ENCODE measurements at places on chromosomes 5 and 9.
A peak's percentile ranks its signal among the peaks of the same experiment; 100 is the strongest.

DNA sequence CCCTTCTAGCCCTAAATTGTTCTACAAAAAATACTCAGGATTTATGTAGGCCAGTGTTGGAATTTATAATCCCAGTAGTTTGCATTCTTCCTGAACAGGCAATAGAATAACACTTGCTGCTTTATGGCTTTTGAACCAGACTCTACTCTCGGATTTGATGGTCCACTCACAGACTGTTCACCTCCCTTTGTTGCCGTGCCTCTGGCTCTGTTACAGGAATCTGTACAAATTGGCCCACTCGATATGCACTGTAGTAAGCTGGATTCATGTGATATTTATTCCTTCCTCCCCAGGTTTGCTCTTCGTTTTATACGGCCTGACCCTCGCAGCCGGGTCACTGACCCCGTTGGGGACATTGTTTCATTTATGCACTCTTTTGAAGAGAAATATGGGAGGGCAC, 43.7 kb downstream of the FAF2 start:
- no peak for DNase-seq

GRCh38 chr9:136156209-136157120, 37.8 kb upstream of the TMEM250 start:
- no peak for DNase-seq

DNA sequence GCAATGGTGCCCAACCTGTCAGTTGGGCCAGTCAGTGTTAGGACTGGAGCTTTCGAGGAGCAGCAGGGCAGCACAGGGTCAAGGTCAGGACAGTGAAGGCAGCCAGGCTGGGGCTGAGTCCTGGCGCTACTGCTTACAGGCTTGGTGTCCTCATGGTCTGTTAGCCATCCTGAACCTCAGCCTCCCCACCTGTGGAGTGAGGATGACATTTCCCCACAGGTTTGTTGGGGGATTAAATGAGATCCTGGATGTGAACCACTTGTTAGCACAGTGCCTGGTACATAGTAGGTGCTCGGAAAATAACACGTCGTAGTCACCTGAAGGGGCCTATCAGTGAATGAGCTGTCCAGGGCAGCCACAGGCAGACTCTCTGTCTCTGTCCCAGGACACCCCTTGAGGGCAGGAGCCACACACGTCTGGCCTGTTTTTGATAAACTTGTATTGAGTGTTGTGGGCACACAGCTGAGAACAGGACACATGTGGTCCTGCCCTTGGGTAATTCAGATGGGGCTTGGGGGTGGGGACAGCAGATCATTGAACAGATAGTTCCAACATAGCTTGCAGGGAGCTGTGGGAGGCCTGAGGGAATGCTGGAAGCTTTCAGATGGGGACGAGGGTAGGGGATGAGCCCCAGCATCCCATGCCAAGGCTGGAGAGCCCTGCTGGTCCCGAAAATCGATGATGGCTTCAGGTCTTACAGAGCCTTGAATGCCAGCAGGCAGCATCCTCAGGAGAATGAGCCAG, 69.3 kb downstream of the AMBP start:
- no peak for DNase-seq

- no peak for DNase-seq
These were observed 157.5 kb upstream of the SMIM23 start for GRCh38 chr5:171627936-171628632.

- no peak for DNase-seq
These were observed 855.5 kb upstream of the NUDT12 start for GRCh38 chr5:104418056-104418455.

DNA sequence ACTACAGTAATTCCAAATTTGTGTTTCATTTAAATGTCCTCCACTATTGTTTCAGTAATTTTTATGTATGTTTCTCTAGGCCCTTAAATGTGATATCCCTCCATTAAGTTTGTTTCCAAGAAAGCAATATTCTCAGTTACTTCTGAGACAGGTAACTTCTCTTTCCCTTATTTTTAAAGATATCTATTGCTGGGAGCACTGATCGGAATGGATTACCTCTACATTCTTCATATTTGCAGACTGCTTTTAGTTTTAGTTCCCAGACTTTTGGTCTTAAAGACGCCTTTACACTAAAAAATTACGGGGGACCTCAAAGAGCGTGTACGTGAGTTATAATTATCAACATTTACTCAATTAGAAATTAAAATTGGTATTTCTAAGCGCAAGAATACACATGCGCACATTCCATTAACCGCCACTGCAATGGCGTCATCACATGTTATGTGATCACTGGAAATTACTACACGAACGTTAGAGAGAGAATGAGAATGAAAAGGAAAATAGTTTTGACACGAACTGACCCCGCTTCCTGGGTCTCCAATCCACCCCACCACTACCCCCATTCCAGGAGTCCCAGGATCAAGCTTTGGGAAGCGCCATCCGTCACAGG, 519 bp upstream of the RAD50 start:
- no peak for DNase-seq

DNA sequence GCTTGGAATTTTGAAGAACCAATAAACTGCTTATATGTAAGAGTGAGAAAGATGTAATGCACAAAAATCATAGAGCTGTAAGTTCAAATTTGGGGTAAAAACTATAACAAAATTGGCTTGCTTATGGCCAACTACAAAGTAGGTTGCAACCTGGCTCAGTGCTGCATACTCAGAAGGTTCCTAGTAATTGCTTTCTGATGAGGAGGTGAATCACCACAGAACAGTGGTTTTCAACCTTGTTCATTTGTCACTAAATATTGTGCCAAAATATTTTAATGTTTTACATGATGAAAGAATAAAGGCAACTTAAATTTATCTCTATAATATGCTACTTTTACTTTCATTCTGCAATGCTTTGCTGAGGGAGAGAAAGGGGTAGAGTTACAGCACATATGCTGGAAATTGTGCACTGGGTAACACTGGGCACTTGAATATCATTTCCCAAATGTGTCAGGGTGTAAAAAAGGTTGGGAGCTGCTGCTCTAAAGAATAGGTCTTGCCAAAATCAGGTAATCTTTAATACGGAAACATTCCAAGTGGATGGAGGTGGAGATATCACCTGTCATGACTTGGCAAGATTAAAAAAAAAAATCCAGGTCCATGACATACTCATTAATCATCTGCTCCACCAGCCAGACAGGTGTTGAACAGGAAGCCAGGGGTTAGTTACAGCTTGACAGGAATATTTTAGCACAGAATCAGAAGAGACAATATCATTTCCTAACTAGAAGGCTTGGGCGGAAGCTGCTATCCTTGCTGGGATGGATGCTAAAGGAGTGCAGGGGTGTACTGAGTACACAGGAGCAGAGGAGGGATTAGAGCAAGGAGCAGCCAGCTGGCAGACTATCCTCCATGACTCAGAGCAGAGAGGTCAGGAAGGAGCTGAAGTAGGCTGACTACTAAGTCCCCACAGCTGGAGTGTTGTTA, 34.6 kb upstream of the CCL21 start:
- DNase-seq = peak; percentile 69

- peak; percentile 94 for DNase-seq
These were observed 17.1 kb downstream of the SCAI start for GRCh38 chr9:125126019-125126746.

DNA sequence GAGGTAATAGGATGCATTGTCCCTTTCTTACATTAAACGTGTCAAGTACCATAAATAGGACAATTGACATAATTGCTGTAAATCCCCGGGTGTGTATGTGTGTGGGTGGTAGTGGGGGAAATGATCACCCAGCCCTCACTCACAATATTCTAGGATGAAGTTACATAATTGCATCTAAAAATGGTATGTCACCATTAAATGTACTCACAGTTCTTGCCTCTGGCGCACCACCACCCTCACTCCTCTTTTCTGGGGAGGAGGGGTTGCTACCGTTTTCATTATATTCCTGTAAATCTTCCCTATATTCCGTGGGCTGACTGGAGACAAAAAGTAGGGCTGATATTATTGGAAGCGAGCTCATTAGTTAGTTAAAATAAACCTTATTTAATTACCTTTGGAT, 563.8 kb downstream of the TLR4 start:
- no peak for DNase-seq

GRCh38 chr5:86625148-86625547, 7.4 kb downstream of the COX7C start:
- DNase-seq = no peak

DNA sequence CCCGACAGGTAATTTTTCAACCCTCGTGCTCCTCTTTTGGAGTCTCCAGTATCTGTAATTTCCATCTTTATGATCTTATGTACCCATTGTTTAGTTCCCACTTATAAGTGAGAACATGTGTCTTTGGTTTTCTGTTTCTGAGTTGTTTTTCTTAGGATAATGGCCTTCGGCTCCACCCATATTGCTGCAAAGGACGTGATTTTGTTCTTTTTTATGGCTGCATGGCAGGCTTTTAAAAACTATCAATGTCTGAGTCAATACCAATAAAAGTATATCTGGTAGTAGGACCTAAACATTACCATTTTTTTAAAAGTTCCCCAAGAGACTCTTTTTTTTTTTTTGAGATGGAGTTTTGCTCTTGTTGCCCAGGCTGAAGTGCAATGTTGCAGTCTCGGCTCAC, 3.9 kb upstream of the SLC26A2 start:
- no peak for DNase-seq

GRCh38 chr5:65012301-65012892, 243.7 kb downstream of the CWC27 start:
- DNase-seq = no peak

DNA sequence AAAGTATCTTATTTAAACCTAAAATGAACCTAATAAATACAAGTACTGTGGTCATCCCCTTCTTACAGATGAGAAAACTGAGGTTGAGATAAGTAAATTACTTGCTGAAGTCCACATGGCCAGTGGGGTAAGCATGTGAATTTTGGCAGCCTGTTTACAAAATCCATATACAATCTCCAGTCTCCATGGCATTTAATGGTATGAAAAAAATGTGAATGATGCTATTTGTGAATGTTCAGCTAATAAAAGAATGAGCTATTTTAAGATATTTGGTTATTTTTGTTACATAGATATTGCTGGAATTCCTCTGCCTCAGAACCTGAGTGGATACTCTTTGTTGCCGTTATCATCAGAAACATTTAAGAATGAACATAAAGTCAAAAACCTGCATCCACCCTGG, 19.3 kb upstream of the GPR150 start:
- no peak for DNase-seq

DNA sequence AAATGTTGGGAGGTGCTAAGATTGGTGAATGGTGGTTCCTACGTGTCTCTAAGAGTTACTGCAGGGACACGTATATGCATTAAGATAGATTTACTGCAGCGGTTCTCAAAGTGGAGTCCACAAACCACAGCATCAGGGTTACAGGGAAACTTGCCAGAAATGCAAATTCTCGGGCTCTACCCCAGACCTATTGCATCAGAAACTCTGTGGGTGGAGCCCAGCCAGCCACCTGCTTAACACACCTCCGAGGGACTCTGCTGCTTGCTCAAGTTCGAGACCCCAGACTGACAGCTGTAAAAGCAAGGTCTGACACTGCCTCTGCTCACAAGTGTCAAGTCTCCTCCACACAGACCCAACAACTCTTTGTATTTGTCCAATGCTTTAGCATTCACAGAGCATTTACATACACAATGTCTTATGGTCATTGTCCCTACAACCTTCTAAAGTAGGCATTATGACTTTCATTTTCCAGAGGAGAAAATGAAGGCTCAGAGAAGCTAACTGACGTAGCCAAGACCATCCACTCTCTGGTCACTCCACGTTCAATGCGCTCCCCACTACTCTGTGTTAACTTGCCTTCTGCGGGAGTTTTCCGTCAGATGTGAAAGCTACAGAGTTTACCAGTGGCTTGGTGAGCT, 48.8 kb downstream of the HSD17B3 start:
- no peak for DNase-seq

- DNase-seq = no peak
These were observed 6.0 kb downstream of the KIF12 start for GRCh38 chr9:114093031-114093471.

DNA sequence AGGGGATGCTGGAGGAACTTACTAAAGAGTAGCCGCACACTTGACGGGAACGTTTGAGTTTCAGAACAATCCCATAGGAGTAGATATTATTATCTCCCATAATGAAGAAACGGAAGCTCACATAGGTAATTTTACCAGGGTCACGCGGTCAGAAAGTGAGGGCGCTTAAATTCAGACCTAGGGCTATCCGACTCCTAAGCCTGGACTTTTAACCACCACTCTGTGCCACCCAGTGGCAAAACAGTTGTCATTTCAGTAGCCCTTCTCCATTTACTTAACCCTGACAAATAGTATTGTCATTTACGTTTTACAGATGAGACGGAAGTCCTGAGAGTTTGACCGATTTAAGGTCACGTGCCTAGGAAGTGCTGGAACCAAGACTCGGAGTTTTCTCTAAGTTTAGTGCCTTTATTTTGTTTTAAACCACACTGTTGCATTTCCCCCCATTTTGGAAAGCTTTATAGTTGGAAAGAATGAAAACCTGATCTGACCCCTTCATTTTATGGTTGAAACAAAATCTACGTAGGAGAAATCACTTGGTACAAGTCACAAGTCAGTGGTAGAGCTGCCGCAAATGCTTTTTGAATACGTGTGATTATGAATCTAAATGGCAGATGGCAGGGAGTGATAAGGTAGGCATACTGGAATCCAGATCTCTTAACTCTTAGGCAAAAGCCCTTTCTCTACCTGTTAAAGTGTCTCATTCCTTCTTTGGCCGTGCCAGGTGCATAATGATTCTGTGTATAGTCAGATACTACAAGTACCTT, 650 bp downstream of the MRRF start:
- DNase-seq = peak; percentile 23

- peak; percentile 39 for DNase-seq
These were observed 156.2 kb downstream of the MELK start for GRCh38 chr9:36728651-36729520.

GRCh38 chr5:65157906-65158603, 323.7 kb downstream of the ADAMTS6 start:
- DNase-seq = no peak

- no peak for DNase-seq
These were observed 62.8 kb downstream of the TLE1 start for GRCh38 chr9:81626511-81626910.

DNA sequence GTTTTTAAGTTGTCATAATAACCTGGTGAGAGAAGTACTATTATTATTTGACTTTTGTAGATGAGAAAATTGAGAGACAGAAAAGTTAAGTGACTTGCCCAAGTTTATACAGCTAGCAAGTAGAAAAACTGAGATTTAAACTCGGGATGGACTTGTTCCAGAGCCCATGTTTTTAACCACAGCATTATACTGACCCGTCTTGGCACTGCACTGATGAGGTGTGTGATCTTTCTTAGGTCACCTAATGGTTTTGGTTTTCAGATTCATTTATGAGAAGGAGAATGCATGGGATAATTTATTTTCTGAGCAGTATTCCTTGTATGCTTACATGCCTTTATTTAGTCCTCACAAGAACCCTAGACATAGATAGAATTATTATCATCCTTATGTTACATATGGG, 201.8 kb upstream of the CDKN2B start:
- no peak for DNase-seq

DNA sequence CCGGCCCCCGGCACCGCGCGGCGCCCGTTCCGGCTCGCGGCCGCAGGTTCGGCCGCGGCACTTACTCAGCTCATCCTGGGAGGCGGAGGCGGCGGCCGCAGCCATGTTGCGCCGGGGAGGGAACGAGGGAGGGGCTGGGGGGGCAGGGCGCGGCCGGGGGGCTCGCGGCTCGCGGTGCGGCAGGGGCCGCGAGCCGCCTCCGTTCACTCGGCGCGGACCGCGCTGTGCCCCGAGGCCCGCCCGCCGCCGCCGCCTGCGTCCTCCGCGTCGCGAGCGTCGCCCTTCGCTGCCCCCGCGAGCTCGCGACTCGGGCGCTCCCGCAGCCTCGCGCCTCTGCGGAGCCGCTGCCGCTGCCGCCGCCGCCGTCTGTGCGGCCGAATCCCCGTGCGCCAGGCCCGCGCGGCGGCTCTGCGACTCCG, 735 bp downstream of the ECPAS start:
- peak; percentile 78 for DNase-seq

GRCh38 chr9:24881361-24881760, 335.7 kb upstream of the IZUMO3 start:
- no peak for DNase-seq

Data from right hindlimb (tissue), 1 donor.